ENCODE measurements at places on chromosomes 4 and X. TPM values are rescaled to one million over a fixed set of nuclear protein-coding genes. Genes with fewer than 3 reads are reported as not detected.

NXF2 gene
- total RNA-seq = not detected

IGFBP7 gene
- 63.0 TPM for total RNA-seq

- no peak for DNase-seq
Measured at GRCh38 chr4:1012034-1012739, 761 bp downstream of the FGFRL1 start.

DNA sequence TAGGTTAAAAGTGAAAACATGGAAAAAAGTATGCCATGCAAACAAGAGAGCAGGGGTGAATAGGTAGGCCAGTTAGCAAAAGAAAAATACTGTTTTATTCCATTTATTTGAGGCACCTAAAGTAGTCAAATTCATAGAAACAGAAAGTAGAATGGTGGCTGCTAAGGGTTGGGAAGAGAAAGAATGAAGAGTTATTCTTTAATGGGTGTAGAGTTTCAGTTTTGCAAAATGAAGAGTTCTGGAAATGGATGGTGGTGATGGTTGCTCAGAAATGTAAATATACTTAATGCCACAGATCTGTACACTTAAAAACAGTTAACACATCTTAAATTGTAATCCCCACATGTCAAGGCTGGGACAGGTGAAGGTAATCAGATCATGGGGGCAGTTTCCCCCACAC lies 29.7 kb downstream of the PARM1 start:
- no peak for DNase-seq

- DNase-seq = no peak
Measured at GRCh38 chr4:86544310-86544966, 49.7 kb upstream of the PTPN13 start.

- no peak for DNase-seq
Measured at GRCh38 chr4:87910795-87911194, 64.7 kb upstream of the SPP1 start.

DNA sequence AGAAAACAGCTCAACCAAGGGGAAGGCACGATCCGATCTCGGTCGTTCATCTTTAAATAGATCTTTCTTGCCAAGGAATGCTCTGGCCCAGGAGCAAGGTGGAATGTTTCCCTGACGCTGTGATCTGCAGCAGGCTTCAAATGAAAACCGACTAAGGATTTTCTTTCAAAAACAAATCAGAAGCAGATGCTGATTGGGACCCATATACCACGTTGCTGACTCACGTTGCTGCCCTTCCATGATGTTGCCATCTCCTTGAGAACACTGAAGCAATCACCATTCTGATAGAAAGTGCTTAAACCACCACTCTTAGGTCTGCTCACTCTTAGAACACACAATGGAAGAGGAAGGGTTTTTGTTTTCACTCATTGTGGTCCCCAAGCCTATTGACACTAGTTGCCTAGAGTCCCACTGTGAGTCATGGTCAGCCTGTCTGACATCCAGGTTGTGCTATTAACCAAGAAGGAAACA lies 26.1 kb downstream of the LAMTOR3 start:
- no peak for DNase-seq

DNA sequence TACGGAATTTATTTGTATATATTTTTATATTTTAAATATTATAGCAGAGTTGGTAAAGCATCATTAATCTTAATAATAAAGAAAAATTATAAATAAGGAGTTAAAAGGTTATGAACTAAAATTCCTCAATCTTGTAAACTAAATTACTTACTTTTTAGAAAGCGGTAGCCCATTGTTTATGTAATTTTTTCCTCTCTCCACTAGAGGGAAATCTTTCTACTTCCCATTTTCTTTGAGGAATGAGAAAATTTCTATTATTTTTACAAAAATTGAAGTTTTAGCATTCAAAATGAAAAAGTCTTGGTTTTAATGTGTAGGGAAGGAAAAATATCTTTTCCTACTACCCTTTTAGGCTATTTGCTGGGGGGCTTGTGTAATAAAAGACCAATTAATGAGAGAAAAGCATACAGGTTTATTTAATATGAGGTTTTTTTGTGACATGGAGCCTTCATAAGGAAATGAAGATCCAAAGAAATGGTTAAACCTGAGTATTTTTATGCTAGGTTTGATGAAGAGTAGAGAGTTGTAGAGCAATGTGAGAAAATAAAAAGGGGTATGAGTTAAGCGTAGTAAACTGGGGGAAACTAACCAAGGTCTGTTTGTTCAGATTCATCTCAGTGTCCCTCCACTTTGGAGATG lies 68.7 kb upstream of the ADAD1 start:
- no peak for DNase-seq

- DNase-seq = no peak
Measured at GRCh38 chrX:74242050-74242449, 61.9 kb upstream of the ZCCHC13 start.

Measured in type B pancreatic cell (in vitro differentiated cells).